ENCODE measurements at places on chromosomes 7 and 10. TPM values are rescaled to one million over a fixed set of nuclear protein-coding genes. Genes with fewer than 3 reads are reported as not detected.

- no peak for DNase-seq
These were observed 737.2 kb upstream of the ANKRD30A start for GRCh38 chr10:36388166-36388565.

DNA sequence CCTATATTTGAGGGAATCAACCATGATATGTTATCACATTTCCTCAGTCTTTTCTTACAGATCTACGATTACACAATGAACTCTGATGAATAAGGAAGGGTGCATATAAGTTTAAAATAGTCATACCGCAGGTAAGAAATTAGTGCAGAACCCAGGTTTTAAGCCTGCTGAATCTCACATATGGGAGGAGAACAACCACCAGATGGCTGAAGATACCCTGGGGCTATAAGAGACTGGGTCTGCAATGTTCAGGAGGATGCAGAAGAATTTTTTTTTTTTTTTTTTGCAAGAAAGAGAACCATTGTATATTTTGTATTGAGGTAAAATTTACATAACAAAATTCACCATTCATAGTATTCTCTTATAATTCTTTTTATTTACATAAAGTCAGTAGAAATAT is 372.3 kb upstream of the MYO3A start:
- no peak for DNase-seq

DNA sequence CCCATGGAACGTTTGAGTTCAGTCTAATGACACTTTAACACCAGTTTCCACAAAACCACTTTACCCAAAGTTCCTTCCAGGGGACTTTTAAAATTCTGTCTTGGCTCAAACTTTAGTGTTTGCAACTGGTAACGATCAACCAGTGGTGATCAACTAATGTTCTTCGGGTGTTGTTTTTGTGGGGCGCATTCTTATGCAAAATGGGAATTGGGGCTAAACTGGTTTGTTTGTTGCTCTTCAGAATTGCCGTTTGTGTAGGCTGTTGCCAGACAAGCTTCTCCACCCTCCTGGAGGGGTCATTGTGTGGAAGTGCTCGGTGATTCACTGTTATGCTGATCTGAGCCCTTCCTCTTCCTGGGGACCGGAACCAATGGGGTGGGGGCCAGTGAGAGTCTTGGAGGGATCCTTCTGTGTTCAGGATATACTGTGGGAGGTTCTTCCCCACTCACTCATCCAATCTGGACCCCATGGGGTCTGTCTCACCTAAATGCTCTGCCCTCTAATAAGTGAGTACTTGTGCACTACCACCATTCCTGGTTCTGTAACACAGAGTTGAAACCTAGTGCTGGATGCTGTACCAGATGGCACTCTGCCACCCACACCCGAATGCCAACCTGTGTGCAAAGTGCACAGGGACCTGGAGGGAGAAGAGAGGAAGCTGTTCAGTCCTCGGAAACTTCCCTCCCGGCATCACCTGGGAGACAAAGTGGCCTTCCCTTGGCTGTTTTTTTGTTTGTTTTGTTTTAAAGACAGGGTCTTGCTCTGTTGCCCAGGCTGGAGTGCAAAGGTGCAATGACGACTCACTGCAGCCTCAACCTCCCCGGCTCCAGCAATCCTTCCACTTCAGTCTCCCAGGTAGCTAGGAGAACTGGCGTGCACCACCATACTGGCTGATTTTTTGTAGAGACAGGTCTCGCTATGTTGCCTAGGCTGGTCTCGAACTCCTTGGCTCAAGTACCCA is 2.1 kb downstream of the NFE2L3 start:
- no peak for DNase-seq

FGFR2 gene
- total RNA-seq: 27.4 TPM

TTYH3 gene
- 47.2 TPM for total RNA-seq

ARHGAP21 gene
- 90.4 TPM for total RNA-seq

UTF1 gene
- not detected for total RNA-seq

ANKIB1 gene
- 100.0 TPM for total RNA-seq

AGR2 gene
- 16.7 TPM for total RNA-seq

SPDYE5 gene
- not detected for total RNA-seq

CCDC136 gene
- 16.5 TPM for total RNA-seq

Measured in uterus (tissue), 4 donors.